ENCODE measurements at places on chromosomes 2 and 18.

DNA sequence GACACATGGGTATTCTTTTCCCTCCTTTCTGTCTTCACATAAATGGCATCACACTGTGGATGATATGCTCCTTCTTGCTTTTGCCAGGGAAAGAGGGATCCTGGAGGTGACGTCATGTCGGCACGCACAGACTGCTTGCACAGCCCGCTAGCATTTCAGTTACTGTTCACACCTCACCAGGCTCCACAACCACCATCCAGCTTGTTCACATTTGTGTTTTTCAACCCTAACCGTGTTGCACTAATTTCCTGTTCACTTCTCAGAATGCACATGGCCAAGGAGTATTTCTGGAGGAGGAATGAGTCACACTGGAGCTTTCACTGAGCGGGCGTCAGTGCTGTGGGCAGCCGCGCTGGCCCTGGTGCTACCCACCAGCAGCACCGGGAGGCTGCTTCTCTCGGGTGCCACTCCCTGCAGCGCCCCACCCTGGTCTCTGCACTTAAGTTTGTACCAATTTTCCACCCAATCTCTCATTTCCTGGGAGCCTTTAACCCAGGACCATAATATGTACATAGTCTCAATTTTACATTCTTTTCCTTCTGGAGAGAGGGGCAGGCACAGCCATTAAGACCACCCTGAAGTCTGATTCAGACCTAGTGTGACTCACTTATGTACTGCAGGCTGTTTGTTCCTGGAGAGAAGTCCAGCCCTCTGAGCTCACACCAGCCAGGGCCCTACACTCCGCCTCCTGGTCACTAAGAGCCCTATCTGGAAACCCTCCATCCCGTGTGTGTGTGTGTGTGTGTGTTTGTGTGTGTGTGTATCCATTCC lies 65.1 kb downstream of the MBP start:
- DNase-seq, result peak; percentile 46

DNA sequence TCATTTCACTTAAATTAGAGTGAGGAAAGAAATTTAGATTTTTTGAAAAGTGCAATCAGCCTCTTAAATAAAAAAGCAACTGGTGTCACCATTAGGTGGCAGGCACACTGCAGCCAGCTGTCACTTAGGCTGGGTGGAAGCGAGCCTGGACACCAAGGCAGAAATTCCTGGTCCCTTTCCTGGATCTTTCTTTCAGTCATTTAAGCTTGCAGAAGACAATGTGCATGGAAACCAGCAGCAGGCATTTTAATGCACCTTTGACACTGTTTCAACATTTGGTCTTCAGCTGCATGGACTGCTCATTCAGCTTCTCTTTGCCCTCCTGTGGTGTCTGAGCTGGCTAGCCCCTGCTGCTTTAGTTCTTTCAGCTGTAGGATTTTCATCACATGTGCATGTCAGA lies 61.0 kb downstream of the AQP4 start:
- no peak for DNase-seq

DNA sequence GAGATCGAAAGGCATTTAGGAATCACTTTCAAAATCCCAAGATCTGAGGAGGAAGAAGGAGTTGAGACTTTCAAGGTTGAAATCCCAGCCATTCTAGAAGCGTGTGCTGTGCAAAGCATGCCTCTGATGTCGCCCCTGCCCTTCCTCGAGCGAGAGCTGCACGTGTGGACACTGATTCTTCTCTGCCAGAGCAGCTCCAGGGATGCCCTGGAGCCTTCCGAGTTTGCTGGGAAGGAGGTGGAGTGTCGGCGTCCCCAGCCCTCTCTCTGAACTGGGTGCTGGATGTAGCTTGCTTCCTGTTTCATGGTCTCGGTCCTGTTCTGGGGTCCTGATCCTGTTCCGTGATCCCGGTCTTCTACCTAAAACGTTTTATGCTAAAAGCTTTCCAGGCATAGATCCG lies 76.1 kb downstream of the TWIST2 start:
- no peak for DNase-seq

GRCh38 chr18:55862693-55863390 lies 274.9 kb upstream of the TCF4 start:
- DNase-seq, result no peak

DNA sequence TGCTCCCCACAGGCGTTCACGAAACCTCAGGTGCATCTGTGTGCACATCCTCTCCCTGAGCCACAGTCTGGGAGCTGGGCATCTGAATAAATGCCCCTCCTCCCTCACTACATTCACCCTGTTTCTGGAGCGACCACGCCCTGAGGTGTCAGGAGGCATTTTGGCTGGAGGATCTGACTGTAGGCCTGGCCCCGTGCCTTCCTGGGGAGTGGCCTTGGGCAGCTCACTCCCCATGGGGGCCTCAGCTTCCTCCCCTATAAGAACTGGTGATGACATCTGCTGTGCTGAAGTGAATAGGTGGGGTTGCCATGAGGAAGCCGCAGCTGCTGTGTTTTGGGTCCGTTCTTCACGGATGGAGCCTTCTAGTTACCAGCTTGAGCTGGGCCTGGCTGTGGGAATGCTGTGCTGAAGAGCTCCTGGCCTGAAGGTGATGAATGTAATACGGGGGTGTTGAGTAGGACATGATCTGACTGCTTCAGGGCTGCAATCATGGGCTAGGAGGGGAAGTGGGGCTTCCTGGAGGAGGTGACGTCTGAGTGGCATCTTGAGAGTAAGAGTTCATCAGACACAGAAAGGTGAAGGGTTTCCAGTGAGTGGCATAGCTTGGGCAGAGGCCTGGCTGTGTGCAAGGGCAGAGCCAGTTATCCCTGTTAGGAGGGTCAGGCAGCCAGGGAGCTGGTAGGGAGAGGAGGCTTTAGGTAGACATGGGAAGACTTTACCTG lies 58.2 kb downstream of the GLI2 start:
- DNase-seq, result no peak

- DNase-seq, result no peak
Observed at GRCh38 chr2:113056521-113056920, 2.5 kb upstream of the IL36RN start.

DNA sequence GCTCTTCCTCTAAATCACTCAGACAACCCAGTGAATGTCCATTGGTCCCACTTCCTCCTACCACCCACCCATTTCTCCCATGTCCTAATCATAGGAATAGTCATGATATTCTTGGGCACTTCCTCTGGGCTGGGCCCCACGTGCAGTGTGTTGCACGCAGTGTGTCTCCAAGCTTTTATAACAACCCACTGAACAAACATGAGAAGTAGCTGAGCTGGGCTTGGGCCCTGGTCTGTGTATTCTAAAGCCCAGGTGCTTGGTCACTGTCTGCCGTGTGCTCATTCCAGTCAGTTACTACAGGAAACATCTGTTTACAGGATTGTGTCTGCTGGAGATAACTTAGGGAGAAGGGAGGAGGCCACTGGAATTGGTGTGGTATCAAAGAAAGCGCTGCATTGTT lies 64.2 kb upstream of the THOC1 start:
- no peak for DNase-seq

- no peak for DNase-seq
Observed at GRCh38 chr2:205904873-205905272, 181.1 kb downstream of the INO80D start.

- no peak for DNase-seq
Observed at GRCh38 chr2:201697899-201698298, 545 bp downstream of the MPP4 start.

- DNase-seq, result no peak
Observed at GRCh38 chr18:59008302-59008974, 131.2 kb upstream of the SEC11C start.
